ENCODE measurements at places on chromosomes 2 and 18. TPM values are rescaled to one million over a fixed set of nuclear protein-coding genes. Genes with fewer than 3 reads are reported as not detected.

The ANKRD62 gene
- polyA plus RNA-seq = not detected

The GLI2 gene
- polyA plus RNA-seq = not detected

The ACTR3 gene
- polyA plus RNA-seq = 464 TPM

The SYT4 gene
- not detected for polyA plus RNA-seq

GRCh38 chr18:62944454-62944853 lies 229.1 kb downstream of the PHLPP1 start:
- DNase-seq = no peak

- no peak for DNase-seq
Observed at GRCh38 chr18:58861353-58861752, 3.3 kb upstream of the ZNF532 start.

DNA sequence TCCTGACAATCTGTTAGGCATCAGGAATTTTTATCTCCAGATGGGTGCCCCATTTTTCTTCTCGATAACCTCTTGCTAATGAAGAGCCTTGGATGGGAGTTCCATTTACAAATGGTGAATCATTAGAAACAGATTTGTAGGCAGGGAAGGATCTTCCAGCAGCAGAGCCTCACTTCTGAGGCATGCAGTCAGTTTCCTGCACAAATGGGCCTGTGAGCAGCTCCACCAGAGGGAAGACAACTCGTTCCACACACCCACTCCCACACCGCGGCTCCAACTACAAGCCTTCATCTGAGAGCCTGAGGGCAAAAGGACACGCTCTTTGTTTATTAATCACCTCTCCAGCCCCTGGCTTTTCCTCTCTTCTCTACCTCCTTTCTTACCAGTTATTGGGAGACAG lies 108.5 kb downstream of the CTAGE1 start:
- no peak for DNase-seq

GRCh38 chr2:128628206-128628605 lies 309.5 kb upstream of the HS6ST1 start:
- DNase-seq = no peak

DNA sequence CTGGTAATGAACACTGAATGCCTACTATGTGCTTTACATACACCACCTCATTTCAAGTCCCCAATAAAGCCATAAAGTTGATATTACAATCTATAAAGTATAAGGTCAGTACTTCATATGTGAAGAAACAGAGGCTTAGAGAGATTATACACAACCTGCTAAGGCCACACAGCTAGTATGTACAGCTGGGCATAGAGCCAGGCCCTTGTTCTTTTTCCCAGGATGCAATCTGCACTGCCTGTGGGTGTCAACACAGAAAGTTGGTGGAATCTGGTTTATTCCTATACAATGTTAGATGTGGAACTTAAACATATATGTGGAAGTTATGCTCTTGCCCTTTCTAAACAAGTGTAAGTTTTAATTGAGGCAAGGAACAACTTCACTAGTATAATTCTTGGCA lies 32.8 kb downstream of the INSIG2 start:
- DNase-seq = no peak

DNA sequence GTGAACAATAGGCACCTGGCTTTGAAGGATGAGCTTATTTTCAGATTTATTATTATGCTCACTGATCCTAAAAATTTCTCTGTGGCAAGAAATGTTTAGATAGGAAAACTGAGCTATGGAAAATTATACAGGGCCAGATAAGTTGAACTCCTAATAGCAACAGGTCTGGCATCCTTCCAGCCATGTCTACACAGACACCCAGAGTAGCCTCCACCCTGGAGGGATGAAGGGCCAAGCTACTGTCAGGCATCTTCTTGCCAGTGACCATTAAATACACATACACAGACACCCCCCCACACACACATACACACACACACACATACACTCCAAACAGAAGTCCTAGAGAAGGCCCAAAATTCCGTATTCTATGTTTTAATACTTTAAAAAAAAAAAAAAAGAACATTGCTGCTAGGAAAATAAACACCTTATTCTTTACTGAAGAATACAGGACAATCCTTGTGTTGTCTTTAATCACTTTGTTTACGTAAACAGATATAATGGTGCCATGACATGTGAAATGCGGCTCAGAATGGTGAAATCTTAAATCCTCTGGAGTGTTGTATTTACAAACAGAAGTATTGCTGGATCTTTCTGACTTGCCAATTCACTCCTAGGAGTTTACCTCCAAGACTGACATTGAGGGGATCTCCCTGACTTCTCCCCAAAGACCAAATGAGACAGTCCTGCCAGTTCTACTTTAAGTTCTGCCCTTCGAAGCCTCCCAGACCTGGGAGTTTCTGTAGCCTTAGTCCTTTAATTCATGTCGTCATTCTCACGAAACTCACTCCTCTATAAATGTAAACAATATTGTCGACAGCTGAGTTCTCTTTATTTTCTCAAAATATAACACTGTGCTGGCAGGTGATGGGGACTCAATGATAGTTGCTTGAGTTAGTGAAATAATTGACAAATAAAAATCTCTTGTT lies 163.1 kb downstream of the ANTXR1 start:
- no peak for DNase-seq

DNA sequence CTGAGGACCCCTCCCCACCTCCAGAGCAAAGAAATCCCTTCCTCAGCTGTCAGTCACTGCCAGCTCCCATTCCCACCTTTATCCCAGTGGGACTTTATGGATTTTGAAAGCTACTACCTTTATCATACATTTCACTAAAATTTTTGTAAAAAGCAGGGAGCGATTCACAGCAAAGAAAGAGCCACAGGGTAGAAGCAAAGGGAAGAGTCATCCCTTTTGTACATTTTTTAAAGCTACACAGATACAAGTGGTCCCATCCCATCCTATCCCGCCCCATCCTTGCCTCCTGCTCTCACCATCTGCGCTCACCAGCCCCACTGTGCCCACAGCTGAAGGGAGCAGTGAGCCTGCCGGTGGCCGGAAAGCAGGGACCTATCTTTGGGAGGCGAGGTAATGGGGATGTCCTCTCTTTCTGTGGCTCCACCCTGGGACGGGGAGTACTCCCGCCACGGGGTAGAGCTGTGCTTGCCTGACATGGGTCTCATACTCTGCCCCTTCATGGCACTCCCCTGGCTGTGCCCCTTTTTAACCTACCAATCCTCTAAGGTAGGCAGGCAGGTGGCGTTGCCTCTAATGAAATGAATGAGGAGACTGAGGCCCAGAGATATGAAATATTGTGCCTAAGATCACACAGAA lies 13.2 kb downstream of the SH2D6 start:
- DNase-seq = no peak

DNA sequence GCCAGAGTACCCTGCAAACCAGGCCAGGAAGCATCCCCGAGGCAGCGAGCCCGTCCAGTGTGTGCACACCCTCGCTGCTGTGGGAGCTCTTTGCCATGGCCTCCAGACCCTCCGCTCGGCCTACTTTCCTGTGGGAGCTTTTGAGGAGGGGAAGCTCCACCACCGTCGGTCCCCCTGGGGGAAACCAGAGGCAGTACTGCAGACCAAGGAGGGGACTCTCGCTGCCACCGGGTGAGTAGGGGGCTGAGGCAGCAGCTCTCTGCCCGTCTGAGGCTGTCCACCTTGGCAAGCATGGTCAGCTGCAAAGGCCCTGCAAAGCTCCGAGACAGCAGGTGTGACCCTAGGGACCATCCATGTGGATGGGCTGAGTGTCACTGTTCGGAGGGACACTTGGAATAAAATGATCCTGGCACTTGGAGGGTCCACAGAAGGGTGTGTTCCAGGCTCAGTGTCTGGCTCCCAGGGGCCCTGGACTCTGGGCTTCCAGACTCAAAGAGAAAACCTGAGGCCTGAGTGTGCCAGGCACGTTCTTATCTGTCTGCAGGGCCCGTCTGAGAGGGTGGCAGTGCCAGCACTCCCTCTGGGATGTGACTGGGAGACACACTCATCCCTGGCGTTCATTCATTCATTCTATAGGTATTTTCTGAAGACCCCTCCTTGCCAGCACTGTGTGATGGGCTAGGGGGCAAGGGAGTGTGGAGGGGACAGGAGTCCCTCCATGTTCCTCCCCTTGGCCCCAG lies 282.8 kb upstream of the HS6ST1 start:
- no peak for DNase-seq

- DNase-seq = no peak
Observed at GRCh38 chr18:68498636-68499035, 216.3 kb downstream of the TMX3 start.

All from CD14-positive monocyte (primary cell).